ENCODE measurements at places on chromosomes 6 and 20.

DNA sequence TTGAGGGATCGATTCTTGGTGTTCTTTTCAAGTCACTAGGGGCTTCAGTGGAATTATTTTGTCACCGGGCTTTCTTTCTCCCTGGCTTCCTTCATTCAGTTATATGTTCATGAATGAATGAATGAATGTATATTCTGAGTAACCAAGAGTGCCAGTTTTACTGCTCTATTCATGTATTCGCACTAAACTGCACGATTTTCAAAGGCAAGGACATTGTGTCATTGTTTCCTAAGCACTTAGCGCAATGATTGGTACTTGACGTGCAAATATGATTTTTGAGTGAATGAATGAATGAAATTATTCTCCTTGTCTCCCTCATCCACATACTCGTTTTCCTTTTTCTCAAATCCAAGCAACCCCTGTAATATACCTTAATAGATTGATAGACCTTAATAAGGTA, 822 bp downstream of the AFG1L start:
- no peak for DNase-seq

- peak; percentile 38 for DNase-seq
Measured at GRCh38 chr6:168865-169455, 123.3 kb upstream of the DUSP22 start.

DNA sequence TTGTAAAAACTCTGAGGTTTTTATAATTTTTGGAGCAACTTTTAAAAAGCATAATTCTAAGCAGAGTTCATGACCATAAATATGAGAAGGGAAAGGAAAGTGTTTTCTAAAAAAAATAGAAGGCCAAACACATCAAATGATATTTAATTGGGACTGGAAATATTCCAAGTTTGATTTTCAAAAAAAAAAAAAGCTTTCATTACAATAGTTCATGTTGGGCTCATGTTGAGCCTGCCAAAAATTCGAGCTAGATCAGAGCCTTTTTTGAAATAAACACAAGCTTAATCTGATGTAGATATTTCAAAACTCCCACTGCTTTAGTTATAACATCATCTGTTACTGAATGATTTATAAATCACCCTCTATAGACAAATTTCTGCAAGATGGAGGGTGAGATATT, 163.4 kb upstream of the DEFB112 start:
- no peak for DNase-seq

GRCh38 chr20:44028003-44028730, 113.5 kb downstream of the TOX2 start:
- DNase-seq, result no peak

GRCh38 chr6:114312931-114313330, 29.9 kb downstream of the HS3ST5 start:
- peak; percentile 1 for DNase-seq

- DNase-seq, result no peak
Measured at GRCh38 chr6:169899481-169900145, 148.2 kb downstream of the ERMARD start.

- DNase-seq, result no peak
Measured at GRCh38 chr6:41840326-41840725, 52.8 kb downstream of the TOMM6 start.

DNA sequence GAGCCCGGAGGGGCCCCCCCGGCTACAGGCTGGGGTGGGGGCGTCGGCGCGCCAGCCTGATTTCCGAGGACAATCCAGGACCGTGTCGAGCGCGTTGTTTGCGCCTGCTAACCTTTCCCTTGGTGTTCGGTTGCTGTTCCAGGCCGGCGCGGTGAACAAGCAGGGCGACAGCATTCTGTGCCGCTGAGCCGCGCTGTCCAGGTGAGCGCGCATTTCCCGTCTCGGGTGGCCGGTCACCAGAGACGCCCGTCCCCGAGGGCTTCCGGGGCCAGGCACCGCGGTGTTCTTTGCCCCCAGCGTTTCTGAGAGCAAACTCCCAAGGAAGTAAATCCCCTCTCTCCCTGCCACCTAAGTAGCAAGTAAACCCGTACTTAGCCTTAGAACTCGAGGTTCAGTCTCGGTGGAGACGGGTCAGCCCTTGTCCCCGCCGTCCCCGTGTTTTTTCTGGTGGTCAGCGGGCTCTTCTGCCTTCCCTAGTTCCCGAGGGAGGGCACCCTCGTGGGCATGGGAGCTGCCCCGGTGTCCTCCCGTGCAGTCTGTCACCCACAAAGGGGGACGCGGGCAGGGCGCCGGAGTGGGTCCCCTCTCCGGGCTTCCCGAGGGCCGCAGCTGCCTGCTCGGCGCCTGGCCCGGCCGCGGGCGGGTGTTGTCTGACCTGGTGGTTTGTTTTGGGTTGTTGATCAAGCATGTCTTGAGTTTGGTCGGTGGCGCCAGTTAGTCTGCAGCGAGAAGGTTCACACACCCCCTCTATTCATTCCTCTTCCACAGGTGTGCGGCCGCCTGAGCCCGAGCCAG, 1.5 kb downstream of the ID4 start:
- peak; percentile 46 for DNase-seq

- DNase-seq, result no peak
Measured at GRCh38 chr6:89221129-89221528, 4.0 kb upstream of the GABRR1 start.

DNA sequence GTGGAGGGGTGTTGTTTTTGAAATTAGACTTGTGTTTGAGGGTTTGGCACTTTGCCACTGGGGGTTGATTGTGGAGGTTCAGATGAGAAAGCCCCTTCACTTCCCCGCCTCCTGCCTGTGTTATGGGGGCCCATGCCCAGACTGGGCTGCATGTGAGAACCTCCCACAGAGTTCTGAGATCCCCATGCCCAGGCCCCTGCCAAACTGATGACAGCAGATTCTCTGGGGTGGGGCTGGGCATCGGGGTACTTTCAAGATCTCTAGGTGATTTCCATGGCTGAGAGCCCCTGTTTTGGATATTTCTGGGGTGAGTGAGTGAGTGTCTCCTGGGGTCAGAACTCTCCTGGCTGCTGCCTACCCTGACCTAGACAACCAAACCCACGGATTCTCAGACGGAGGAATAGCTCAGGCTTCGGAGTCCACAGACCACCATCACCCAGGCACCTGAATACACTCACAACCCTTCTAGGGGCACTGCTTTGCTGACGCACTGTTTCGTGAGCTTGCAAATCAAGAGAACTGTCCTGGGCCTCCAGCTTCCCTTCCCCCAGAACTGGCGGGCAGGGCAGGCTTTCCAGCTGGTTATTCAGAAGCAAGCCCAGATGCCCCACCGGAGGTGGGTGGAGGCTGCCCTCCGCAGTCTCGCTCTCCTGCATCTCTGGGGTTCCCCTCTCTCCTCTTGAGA, 6.3 kb downstream of the BCAS1 start:
- no peak for DNase-seq

DNA sequence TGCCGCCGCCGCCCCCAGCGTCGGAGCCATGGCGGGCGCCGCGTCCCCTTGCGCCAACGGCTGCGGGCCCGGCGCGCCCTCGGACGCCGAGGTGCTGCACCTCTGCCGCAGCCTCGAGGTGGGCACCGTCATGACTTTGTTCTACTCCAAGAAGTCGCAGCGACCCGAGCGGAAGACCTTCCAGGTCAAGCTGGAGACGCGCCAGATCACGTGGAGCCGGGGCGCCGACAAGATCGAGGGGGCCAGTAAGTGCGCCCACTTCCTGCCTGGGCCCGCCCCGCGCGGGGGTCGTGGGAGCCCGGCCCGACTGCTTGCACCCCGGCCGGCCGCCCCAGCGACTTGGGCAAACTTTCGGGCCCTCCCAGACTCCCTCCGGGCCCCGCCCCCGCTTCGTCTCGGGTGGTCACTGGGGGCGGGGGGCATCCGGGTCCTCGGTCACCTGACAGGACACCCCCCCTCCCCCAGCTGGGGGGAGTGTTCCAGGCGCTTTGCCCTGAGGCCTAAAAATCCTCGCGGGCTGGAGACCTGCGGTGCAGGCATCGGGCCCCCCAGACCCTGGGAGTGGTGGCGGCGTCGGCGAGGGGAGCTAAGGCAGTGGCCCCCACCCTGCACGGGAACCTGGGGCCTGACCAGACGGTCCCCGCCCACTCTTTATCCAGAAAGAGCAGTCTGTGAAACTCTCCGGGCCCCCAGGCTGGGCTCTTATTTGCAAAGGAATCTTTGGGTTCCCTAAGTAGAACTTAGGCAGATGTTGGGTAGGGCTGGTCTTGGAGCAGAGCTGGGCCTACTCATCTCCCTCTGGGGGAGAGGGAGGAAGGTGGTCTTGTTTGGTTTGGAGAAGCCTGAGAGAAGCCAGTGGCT, 501 bp downstream of the PLCG1 start:
- peak; percentile 60 for DNase-seq

GRCh38 chr6:154800338-154800737, 67.1 kb downstream of the SCAF8 start:
- no peak for DNase-seq

GRCh38 chr20:26209171-26209941, 512.7 kb upstream of the ZNF337 start:
- DNase-seq, result no peak

- no peak for DNase-seq
Measured at GRCh38 chr20:59603781-59604541, at the start of gene PHACTR3. Gene PHACTR3 (plus strand): TSS chr20:59604540. CDS start chr20:59605015, 475 bp downstream.

- DNase-seq, result peak; percentile 65
Measured at GRCh38 chr20:64083378-64083803, 807 bp downstream of the LKAAEAR1 start.

GRCh38 chr6:104162036-104162669, 697.6 kb downstream of the HACE1 start:
- no peak for DNase-seq

- no peak for DNase-seq
Measured at GRCh38 chr6:166258854-166259276, 49.3 kb downstream of the PRR18 start.

DNA sequence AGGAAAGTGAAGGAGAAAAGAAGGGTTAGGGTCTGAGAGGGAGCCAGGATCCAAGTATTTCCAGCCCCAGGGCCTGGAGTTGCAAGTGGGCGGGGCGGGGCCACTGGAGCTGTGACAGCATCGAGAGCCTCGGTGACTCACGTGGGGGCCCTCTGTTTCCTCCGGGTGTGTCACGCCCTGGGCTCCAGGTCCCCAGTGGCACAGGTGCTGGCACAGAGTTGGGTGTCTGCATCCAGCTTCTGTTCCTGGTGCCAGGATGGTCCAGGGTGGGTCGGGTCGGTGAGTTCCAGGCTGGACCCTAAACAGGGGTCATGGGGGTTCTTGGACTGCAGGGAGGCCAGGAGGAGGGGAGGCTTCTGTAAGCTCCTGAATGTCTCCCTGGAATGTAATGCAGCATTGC, 16.7 kb downstream of the RAET1L start:
- DNase-seq, result no peak

DNA sequence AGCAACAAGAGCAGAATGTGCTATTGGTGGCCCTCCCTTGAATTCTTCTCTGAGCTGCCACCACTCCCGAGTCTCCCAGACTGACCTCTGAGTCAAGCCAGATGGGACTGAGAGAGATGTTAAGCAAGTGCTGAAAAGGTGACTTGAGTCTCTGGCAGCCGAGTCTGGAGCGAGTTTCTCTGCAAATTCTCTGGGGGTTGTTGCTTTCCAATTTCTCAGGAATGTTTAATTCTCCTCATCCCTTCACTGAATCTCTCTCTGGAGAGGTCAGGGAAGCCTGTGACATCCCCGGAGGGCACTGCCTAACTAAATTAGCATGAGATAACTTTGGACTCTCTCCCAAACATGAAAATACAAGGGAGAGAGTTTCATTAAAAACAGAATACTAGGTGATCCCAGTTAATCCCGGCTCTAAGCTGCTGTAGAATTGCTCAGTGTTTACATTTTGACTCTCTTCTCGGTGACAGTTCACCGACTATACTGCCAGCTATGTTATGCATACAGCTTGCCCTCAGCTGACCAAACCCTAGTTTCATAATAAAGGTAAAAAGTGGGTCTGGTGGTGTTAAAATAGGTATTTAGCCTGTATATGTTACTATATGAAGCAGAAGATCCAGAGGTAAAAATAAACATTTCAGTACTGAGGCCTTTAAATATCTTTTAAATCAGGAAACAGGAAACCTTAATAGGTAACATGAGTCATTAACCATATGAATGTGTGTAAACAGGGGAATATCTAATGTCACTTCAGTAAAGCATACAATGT, 157.9 kb downstream of the FOXC1 start:
- DNase-seq, result peak; percentile 41

GRCh38 chr20:33821270-33821836, 10.2 kb downstream of the CHMP4B start:
- no peak for DNase-seq

GRCh38 chr6:83442752-83443151, 11.9 kb upstream of the ME1 start:
- DNase-seq, result no peak

DNA sequence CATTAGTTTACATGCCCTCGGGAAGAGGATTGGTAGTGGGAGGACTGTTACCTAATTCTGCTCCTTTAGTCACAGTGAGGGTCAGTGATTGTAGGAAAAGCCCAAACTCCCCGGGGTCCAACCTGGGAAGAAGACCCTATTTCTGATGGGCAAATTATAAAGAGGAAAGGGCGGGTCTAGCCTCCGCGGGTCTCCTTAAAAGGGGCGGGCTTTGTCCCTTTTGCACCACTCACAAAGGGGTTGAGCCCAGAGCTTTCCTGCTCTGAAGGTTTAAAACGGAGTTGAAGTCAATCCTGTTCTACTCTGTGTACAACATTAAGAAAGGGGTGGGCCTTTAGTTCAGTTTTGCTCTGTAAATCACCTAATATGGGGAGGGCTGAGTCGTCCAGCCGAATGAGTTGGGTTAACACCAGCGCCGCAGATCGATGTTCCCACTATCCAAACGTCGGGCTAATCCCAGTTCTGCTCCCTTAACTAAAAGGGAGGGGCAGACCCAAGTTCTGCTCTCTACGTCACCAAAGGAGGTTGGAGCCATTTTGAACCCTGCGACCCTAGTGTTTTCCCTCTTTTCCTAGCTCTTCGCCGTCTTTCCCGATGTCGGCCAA, 920 bp upstream of the RNF5 start:
- DNase-seq, result no peak

DNA sequence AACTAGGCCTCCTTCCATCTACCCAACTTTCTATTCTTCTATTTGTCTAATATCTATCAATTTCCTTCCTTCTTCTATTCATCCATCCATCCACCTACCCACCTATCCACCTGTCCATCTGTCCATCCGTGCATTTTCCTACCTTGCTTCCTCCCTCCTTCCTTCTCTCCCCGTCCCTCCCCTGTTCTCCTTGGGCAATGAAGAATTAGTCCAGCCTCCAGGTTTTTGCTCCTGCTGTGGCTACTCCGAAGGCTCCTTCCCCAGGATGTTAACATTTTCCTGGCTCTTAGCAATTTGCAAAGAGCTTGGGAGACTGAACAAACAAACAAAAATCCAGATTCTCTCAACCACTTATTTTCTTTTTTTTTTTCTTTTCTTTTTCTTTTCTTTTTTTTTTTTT, 81.6 kb downstream of the KCNB1 start:
- DNase-seq, result peak; percentile 33

GRCh38 chr6:2033544-2033943, 211.9 kb downstream of the GMDS start:
- DNase-seq, result no peak

GRCh38 chr20:25353747-25354705, 36.6 kb downstream of the ABHD12 start:
- no peak for DNase-seq

All from fibroblast of lung (primary cell).